ENCODE measurements at places on chromosomes 6 and 20.
A peak's percentile ranks its signal among the peaks of the same experiment; 100 is the strongest.

- no peak for DNase-seq
Observed at GRCh38 chr6:83068616-83069015, 1.1 kb downstream of the DOP1A start.

- DNase-seq, result peak; percentile 24
Observed at GRCh38 chr6:49563006-49563886, 12.8 kb downstream of the C6orf141 start.

- no peak for DNase-seq
Observed at GRCh38 chr20:478010-478948, 15.9 kb upstream of the TBC1D20 start.

- DNase-seq, result no peak
Observed at GRCh38 chr6:143040018-143040417, 20.7 kb upstream of the AIG1 start.

DNA sequence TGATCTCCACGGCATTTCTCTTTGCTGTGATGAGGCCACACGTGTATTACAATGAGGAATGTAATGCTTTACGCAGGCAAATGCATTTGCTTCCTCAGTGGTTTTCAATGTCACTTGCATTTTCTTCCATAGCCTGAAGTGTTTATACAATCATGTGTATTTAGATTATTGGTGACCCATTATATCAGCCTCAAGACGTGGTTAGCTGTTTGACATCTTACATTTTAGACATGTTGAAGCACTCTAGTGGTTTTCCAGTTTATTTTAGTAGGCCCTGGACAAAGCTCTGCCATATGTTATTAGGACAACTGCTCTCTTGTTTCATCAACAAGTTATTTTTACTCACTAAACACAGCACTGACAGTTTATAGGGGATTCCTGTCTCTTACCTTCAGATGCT, 200.4 kb downstream of the UTRN start:
- no peak for DNase-seq

DNA sequence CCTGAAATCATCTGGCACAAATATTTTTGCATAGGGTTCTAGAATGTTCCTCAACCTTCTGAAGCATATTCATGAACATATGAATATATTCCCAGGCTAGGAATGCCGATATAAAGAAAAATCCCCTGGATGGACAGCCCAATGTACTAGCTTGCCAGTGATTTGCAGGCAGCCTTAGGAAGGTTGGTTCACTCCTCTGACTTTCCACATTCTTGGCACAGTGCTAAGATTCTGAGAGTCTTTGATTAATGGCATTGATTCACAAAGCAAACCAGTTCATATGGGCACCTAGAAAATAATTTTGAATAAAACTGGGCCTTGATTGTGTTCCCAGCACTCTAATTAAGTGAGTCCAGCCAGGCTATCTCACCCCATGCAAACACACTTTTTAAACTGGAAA, 56.9 kb upstream of the ENPP4 start:
- DNase-seq, result no peak

DNA sequence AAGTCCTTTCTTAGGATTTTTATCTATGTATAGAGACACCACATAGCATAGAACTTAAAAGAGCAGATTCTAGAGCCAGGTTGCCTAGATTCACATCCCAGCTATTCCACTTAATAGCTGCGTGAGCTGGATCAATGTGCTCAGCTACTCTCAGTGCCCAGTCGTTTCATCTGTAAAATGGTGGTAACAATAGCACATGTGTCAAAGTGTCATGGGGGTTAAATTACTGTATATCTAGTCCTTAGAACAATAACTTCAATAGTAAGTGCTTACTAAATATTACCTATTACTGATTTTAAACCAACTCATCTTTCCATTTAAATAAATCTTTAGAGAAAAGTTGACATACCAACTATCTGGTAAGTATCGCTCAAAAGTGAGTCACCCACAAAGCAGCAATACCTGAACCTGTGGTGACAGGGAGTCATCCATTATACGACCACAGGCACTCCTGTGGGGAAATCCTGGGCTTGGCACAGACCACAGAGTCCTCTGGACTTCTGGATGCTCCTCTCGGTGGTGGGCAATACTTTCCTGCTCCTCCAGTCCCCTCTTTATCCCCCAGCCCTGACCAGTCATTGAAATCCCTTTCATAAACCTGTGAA, 154.8 kb downstream of the PDSS2 start:
- DNase-seq, result no peak

DNA sequence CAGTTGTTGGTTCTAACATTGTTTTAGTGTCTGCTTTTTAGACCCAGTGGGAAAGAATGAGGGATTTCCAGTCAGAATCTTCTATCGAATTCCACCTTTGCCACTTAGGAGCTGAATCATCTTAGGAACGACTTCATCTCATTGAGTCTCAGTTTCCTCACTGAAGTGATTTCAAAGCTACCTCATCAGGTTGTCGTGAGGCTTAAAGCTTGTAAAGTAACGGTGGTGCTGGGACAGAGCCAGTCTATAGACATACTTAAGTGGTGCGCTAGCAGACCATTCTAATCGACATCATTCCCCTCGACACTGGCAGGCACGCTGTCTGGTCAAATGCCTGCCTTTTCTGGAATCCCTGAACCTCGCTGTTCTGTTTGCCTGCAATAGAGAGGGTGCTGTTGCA, 55.5 kb downstream of the TMEM170B start:
- DNase-seq, result no peak

DNA sequence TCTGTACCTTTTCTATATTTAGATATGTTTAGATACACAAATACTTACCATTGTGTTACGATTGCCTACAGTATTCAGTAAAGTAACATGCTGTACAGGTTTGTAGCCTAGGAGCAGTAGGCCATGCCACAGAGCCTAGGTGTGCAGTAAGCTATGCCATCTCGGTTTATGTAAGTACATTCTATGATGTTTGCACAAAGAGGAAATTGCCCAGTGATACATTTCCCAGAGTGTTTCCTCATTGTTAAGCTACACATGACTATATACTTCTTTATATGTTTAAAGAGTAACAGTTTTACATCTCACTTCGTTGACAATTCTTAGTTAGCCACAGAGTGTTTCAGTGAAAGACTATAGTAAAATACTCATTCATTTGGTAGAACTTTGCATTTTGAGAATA, 51.5 kb downstream of the SLC35F1 start:
- no peak for DNase-seq

- no peak for DNase-seq
Observed at GRCh38 chr6:159525445-159526025, 167.5 kb downstream of the SOD2 start.

DNA sequence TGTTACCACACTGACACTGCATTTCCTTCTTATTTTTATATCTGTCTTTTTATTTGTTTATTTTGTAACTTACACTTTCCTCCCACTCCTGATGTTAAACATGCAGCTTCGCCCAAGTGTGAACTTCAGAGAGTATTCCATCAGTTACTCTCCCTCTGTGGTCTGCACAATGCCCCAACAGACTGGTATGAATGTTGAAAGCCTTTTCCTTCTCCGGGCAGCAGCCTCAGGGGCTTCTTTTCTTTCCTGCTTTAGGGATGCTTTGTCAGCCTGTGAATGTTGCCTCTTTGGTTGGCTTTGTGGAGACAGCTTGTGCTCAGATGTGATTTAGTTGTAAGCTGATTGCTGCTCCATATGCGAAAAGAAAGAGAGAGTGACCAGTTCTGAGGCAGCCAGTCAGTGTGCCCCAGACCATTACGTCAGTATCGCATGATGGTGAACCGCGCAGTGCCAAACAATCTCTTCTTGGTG, 44.0 kb downstream of the SMPDL3A start:
- DNase-seq, result peak; percentile 71

- DNase-seq, result no peak
Observed at GRCh38 chr6:113873043-113873667, 16.0 kb downstream of the MARCKS start.

DNA sequence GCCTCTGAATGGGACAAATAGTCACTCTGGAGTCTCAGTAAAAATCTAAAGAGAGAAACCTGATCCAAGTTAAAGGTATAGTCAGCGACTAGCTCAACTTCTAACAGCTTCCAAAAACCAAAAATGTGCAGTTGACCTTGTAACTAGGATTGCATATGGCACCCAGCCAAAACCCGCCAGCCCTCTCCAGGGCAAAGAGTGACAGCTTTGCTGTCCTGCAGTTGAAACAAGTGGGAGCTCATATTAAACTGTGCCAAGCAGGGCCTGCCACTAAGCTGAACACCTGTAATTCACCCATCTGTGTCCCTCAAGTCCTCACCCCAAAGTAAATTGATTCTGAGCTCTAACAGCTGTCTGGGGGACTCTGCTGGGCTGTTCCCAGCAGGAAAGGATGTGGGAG, 695.3 kb downstream of the MAFB start:
- no peak for DNase-seq

DNA sequence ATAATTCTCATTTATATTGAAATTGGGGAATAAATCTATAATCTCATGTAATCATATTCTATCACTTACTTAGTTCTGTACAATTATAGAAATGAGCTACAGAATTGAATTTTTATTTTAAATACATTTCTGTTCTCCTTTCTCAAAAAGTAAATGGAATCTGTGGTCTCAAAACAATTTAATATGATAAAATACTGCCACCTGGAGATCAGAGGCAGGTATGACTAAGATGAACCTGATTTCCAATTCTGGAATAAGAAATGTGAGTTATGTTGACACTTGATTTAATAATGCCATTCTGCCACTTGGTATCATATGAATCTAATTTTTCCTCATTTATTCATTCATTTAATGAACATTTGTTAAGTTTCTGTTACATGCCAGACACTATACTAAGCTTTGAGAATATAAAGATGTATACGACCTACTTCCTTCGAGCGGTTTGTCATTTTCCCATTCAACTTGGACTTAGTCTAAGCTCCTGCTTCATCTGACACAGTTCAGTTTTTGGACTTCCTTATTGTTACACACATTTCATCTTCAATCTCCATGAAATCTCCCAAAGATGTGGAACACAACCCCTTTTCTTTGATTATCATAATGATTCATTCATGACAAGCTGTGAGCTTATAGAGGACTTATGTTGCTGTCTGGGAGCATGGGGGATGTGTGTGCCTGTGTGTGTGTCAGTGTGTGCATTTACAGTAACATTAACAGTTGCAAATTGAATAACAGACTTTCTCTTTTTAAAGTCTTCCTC, 7.5 kb upstream of the CCDC28A start:
- no peak for DNase-seq

DNA sequence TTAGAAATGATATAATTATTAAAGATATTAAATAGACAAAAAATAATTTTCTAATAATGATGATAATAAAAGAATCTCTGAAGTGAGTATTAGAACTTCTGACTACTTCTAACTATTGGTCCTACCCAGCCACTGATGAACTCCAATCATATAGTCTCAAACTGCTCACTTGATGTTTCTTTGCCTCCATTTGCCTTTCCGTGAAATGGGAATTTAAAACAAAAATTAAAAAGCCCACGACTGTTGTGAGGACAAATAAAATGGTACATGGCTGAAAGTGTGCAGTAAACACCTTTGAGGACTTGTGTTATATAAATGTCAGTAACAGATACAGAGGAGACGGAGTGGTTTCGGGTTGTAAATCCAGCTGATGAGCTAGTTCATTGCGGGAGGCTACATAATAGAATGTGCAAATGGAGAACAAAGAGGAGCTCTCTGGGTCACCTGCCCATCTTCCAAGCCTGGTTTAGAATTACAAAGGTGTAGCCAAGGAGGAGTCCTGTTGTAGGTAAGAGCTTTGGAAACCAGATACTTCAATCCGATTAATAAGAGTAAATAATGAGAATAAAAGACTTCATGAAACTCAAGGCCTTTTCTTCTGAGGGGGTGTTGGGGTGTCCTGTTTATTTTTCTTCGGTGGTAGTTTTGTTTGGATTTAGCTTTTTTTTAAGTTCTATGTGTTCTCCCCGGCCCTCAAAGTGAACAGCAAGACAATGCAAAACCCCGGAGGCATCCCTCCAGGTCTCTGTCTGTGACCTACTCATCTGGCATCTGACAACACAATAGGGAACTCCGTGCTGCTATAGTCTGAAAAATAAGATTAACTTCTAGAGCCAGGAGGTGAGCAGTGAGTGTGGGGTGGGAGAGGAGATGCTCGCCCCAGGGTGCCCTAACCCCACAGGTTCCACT, 4.4 kb upstream of the PXDC1 start:
- DNase-seq, result no peak

DNA sequence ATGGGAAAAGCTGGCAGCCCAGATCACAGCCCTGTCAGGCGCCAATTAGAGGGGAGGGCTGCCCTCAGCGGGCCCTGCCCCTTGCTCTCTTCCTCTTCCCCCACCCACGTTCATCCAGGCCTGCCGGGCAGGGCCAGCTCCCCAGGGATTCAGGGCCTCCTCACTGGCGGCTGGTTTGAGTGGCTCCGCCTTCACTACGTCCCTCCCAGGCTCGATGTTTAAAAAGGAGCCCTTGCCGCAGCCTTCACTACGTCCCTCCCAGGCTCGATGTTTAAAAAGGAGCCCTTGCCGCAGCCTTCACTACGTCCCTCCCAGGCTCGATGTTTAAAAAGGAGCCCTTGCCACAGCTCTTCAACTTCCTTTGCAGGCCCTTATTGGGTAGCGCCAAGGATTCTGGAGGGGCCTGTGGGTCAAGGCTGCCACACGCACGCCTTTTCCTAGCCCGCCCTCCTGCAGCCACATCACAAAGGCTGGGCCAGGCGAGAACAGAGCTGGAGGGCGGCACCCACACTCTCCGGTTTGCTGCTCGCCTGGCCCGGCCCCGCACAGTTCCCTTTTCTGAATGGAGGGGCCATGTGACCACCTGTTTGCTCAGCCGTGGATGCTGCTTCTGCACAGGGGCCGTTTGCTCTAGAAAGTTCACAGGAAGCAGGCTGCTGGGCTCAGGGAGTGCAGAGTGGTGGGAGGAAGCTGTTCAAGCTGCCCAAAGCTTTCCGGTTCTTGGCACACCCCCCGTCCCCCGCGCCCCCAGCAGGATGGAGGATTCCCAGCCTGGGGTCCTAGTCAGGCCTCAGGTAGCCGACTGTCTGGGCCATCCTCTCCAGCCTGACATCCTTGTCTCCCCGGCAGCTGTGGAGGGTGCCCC, 1.6 kb downstream of the SLC17A9 start:
- DNase-seq, result no peak

- DNase-seq, result no peak
Observed at GRCh38 chr6:155889410-155889809, 433.8 kb upstream of the NOX3 start.

GRCh38 chr20:48234951-48235350, 449.7 kb upstream of the SULF2 start:
- DNase-seq, result peak; percentile 70

GRCh38 chr6:96809119-96809518, 28.2 kb downstream of the GPR63 start:
- DNase-seq, result no peak

- DNase-seq, result peak; percentile 44
Observed at GRCh38 chr6:37354526-37355384, 972 bp downstream of the RNF8 start.

DNA sequence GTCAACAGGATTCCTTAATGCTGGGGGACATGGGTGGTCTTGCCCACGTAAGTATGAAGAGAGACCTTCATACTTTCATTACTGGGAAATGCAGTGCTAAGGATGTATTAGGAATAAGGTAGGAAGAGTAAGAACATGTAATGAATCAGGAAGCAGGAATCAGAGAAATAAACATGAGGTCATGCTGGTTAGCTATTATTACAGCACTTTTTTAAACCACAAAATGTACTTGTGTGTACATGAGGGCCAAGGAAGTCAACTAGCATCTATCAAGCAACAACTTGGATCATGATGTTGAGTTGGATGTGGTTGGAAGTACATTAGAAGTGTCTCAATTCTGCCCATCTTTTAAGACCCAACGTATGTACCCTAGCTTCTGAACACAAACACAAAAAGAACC, 63.5 kb upstream of the E2F3 start:
- no peak for DNase-seq
